ENCODE measurements at places on chromosomes 1 and 21.
A peak's percentile ranks its signal among the peaks of the same experiment; 100 is the strongest.

GRCh38 chr1:235427447-235427846 lies 60.2 kb downstream of the TBCE start:
- DNase-seq, result no peak

GRCh38 chr1:105442901-105443300 lies 1613.6 kb upstream of the PRMT6 start:
- DNase-seq, result no peak

- DNase-seq, result no peak
Measured at GRCh38 chr1:229640455-229640854, 14.4 kb downstream of the URB2 start.

GRCh38 chr1:183600136-183600535 lies 9.9 kb upstream of the NCF2 start:
- no peak for DNase-seq

GRCh38 chr1:64598100-64598571 lies 128.2 kb downstream of the CACHD1 start:
- peak; percentile 20 for DNase-seq

- DNase-seq, result peak; percentile 76
Measured at GRCh38 chr1:34162852-34163766, 1.9 kb downstream of the CSMD2 start.

DNA sequence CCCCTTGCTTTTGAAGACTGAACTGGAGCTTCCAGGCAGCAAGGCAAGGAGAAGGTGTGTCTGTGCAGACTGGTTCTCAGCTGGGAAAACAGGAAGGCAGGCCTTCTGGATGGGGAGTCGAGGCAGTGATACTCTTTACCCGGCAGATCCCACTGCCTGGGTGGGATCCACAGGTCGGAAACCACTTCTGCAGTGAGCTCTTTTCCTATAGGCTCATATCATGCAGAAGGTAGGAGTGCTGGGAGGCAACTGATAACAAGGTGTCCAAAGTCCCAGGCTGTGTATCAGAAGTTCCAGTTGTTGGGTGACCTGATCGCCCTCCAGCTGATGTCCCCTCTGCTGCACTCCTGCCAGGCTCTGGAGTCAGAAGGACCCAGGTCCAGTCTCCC lies 17.1 kb downstream of the ACOT11 start:
- no peak for DNase-seq

DNA sequence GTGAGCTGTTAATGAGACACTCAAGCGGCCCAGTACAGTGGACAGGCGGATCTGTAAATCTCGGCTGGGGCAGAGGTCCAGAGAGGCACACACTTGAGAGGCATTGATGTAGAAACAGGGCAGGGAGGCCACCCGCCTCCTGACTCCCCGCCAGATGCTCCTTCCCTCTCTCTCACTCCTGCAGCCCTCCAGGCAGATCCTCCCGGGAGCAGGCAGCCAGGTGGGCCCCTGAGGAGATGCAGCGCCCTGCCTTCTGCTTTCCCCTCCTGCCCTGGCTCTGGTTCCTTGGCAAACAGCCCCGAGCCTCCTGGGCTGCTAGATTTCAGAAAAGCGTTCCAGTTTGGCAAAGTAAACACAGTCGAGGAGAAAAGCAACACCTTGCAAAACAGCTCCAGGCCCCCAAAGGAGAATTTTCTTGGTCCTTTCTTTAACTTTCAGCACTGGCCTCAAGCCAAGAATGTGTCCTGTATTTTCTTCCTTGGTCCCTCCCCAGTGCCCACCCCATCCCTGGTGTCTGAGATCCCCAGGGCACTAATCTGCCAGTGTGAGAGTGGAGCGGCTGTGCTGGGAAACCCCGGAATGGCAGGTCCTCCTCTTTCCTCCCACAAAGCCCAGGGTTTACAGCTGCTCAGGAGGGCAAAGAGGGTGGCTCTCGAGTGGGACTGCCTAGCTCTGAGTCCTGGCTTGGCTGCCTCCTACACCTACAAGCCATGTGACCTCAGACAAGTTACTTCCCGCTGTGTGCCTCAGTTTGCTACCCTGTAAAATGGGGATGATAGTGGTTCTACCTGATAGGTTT lies 29.4 kb upstream of the IFNLR1 start:
- DNase-seq, result no peak

GRCh38 chr1:11952455-11953109 lies 18.1 kb downstream of the PLOD1 start:
- no peak for DNase-seq

- DNase-seq, result no peak
Measured at GRCh38 chr1:9655836-9656235, 4.3 kb downstream of the PIK3CD start.

DNA sequence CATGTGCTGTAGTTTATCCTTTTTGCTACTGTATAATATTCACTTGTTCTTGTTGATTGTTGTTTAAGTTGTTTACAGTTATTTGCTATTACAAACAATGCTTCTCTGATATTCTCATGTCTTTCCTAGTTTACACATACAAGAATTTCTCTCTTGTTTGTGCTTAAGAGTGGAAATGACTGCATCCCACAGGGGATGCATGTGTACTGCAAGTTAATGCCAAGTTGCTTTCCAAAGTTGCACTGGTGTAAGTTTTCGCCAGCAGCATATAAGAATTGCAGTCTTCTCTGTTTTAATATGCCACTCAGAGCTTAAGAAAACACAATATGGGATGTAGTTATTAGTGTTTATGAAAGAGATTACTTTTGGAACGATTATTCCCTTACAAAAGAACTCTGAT lies 97.7 kb downstream of the NEK7 start:
- no peak for DNase-seq

DNA sequence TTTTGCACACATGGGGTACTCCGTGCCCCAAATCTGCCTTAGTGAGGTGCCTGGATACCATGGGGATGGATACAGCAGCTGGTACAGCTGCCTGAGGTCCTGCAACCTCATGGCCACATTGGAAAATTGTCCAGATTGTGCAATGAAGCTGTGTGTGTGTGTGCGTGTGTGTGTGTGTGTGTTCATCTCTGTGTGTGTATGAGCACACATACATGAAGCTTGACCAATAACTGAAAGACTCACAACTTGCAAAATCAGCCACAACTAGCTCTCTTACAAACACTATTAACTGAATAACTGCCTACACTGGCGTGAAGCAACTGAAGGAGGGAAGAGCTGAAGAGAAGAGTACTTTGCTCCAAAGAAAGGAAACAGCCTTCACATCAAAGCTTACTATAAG lies 78.1 kb downstream of the ERG start:
- no peak for DNase-seq

DNA sequence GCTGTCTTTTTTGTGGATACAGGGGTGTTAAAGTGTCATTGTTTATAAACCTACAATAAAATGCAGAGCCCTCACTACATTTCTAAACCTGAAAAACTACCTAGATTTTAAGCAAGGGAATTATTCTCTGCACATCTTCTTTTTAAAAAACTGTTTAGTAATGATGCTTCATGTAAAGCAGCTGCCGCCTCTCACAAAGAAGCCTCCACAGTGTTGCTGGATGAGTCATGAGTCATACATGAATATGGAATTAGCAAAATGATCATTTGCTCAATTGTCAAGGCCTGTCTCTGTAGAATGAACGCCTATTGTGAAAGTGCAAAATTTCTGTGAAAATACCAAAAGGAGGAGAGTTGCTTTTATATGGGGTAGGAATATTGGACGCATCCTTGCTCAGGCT lies 259.5 kb upstream of the CHRM3 start:
- no peak for DNase-seq

- DNase-seq, result no peak
Measured at GRCh38 chr1:234469376-234469775, 9.6 kb downstream of the TARBP1 start.

GRCh38 chr1:206465951-206466350 lies 4.3 kb upstream of the IKBKE start:
- no peak for DNase-seq

- no peak for DNase-seq
Measured at GRCh38 chr1:3807769-3808168, 11.5 kb upstream of the LRRC47 start.

DNA sequence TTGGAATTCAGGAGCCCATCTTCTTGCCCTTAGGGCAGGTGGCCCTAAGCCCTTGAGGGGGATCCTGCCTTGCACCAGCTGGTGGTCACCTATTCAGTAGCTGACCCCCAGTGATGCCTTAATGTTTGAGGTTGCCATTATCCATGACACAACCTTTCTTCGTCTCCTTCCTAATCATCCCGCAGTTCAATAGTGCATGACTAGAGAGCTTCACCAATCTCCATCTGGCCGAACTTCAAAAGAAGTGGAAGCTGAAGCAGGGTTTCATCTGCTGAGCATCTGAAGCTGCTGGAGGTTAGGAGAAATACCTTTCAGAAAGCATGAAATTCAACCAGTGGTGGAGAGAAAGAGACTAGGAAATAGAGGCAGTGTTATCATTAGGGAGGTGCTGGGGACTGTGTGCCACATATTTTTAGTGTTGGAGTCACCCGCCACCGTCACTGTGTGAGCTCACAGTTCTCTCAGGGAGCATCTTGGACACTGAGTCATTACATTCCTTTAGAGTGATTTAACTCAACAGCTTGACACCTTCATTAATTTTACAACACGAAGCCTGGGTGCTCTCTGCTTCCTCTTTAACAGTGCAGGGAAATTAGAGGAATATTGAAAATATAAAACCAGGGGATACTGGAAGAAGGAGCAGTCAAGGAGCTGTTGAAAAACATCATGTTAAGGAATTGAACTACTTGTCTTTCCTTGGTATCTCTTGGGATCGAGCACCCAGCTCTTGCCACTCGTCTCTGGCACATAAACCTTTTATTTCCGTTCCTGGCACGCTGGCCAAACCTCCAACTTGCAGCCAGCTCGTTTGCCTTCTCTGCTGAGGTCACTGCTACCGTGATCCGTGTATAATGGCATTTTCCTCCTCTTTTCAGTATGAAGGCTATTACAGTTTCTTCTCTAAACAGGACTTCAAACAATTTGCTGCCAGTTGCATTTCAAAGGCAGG lies 53.6 kb downstream of the PEX14 start:
- DNase-seq, result no peak

GRCh38 chr1:240337781-240338180 lies 246.1 kb downstream of the FMN2 start:
- DNase-seq, result no peak

GRCh38 chr1:238409191-238409850 lies 518.6 kb upstream of the ZP4 start:
- no peak for DNase-seq

DNA sequence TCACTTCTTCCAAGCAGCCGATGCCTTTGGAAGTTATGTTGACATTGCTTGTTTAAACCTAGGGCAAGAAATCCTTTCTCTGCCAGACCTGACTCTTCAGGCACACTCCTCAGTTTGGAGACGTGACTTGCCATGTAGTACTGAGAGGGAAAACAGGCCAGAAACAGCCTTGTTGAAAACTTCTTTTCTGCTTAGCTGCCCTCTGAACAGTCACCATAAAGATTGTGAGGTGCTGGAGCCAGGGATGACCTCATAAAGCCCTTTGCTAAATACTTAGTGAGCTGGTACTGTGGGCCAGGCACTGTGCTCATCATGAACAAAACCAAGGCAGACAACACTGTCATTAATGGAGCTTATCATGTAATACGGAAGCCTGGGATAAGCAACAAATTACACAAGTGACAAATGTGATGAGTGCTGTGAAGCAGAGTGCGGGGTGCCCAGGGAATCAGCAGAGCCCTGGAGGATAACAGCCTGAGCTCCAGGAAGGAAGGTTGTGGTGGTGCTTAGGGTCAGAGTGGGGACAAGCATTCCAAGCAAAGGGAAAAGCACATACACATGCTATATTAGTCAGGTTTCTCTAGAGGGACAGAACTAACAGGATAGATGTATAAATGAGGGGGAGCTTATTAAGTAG lies 42.4 kb downstream of the MTARC1 start:
- DNase-seq, result no peak

GRCh38 chr1:15915991-15916390 lies 59.9 kb downstream of the ZBTB17 start:
- no peak for DNase-seq

- peak; percentile 63 for DNase-seq
Measured at GRCh38 chr1:110615548-110616130, 9.5 kb upstream of the KCNA2 start.

GRCh38 chr1:108624069-108624468 lies 36.8 kb downstream of the HENMT1 start:
- DNase-seq, result no peak

DNA sequence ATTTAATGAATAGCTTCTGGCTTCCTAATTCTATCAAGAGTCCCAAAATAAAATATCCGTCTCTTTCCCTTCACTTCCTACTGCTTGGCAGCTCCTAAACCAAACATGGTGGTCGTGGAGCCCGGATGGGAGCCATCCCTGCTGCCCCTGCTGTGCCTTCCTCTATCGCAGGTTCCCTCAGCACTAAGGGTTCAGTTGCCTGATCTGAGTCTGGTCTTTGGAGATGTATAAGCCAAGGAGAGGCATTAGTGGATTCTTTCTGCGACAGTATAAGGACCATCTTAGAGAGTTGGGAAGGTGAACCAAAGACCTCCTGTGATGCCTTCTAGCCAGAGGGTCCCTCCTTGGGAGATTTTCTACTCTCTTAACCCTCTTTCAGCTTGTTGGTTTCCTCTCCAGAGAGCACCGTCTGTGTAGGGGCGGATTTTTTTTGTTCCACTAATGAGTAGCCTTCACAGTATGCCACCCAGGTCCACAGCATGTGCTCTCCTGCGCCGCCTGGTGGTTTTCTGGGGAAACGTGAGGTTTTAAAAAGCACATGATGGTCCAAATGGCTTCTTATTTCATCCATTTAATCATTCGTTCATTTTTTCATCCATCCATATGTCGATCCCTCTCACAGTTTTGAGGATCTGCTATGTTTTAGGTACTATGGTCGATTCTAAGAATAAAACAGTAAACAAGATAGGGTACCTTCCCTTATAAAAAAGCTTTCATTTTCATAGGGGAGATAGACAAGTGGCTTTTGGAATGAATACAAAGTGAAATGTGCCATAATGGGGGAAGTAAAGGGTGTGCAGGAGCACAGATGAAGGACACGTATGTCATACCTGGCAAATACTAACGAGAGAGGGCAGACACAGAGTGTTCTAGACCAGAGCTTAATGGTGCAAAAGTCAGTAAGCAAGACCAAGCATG lies 71.0 kb downstream of the NFASC start:
- peak; percentile 83 for DNase-seq

- no peak for DNase-seq
Measured at GRCh38 chr1:62735491-62736171, 47.4 kb upstream of the DOCK7 start.

DNA sequence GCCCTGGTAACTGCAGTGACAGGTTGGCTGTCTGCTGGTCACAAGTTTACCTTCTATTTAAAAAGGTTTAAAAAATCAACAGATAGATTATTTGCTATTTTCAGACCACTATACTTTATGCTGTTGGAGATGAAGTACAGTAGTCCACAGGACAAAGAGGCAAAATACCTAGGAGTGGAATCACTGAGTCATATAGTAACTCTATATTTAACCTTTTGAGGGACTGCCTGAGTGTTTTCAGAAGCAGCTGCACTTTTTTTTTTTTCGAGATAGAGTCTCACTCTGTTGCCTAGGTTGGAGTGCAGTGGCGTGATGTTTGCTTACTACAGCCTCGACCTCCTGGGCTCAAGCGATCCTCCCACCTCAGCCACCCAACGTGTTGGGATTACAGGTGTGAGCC lies 11.7 kb downstream of the CNIH4 start:
- no peak for DNase-seq

All from neuronal stem cell (in vitro differentiated cells).